ENCODE measurements at places on chromosomes 11 and 22.

DNA sequence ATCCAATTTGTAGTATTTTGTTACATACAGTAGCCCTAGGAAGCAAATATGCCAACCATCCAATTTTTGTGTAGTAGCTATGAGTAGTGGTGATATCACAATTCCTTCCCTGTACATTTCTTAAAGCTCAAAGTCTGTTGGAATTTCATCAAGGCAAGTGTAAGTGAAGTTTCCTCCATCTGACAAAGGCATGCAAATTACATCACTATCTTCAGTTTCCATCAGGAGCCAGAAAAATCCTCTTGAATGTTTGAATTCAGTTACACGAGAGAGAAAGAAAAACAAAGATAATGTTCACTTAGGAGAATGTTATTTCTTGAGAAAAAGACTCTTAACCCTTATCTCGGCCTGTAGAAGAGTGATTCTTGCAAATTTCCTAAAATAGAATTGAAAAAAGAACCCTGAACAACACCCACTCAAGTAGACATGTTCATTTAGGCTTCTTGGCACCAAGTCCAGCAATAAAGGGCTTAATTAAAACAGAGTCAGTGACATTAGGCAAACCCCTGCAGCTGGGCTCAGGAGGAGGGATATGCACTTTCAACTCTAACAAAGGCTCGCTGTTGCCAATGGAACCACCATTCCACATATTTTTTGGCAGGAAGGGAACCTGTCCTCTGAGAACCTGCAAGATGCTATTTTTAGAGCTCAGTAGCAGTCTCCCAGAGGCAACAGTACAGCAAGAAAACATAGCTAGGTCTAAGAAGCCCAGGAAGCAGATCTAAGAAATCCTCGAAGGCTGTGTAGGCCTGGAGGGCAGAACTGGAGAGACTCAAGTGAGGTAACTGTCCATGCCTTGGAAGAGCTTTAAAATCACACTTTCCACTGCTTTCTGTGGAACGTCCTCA lies 144.6 kb downstream of the CCDC81 start:
- DNase-seq, result no peak

DNA sequence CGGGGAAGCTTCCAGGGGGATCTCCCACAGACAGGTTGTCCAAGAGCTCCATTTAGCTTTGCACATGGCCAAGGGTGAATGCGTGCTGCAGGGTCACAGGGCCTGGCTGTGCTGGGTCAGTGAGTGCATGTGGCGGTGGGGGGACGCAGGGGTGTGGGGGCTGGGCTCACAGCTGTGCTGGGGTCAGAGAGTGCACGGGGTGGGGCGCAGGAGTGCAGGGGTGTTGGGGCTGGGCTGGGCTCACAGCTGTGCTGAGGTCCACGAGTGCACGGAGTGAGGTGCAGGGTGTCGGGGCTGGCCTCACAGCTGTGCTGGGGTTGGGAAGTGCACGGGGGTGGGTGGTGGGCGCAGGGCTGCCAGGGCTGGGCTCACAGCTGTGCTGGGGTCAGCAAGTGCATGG lies 557.7 kb downstream of the BRD1 start:
- no peak for DNase-seq

- DNase-seq, result no peak
Measured at GRCh38 chr22:49992921-49993648, 19.5 kb downstream of the IL17REL start.

- DNase-seq, result no peak
Measured at GRCh38 chr11:18987454-18988231, 48.4 kb upstream of the MRGPRX1 start.

GRCh38 chr22:30386608-30386959 lies 627 bp downstream of the RNF215 start:
- DNase-seq, result no peak
